DMS 273 treated with DMSO at 0.1 percent for 48 hours (cell line): ENCODE measurements at places on chromosomes 1 and 21.

- no peak for DNase-seq
Measured at GRCh38 chr1:72281144-72281543, 1.2 kb downstream of the NEGR1 start.

GRCh38 chr1:22296701-22297591, 154.0 kb upstream of the WNT4 start:
- DNase-seq, result no peak

DNA sequence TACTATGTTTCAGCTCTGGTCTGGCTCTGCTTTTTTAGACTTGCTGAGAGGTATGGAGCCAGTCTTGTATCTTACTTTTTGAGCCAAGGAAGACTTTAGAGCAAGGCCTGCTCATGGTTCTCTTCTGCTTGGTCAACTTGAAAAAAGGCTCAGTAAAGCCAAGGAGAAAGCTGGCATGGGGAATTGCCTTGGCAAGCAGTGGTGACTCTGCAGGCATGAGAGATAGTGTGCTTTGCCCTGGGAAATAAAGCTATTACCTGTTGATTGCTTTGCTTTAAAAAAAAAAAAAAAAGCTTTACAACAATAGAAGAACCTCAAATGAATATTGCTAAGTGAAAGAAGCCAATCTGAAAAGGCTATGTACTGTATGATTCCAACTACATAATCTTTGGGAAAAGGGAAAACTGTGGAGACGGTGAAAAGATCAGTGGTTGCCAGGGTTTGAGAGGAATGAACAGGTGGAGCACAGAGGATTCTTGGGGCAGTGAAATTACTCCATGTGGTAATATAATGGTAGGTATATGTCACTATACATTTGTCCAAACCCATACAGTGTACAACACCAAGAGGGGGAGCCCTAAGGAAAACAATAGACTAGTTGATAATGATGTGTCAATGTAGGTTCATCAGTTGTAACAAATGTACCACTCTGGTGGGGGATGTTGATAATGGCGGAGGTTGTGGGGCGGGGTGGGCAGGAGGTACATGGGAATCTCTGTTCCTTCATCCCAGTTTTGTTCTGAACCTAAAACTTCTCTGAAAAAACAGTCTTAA, 87.6 kb downstream of the HMCN1 start:
- no peak for DNase-seq

GRCh38 chr1:229043115-229043514, 227.8 kb upstream of the RAB4A start:
- DNase-seq, result no peak

DNA sequence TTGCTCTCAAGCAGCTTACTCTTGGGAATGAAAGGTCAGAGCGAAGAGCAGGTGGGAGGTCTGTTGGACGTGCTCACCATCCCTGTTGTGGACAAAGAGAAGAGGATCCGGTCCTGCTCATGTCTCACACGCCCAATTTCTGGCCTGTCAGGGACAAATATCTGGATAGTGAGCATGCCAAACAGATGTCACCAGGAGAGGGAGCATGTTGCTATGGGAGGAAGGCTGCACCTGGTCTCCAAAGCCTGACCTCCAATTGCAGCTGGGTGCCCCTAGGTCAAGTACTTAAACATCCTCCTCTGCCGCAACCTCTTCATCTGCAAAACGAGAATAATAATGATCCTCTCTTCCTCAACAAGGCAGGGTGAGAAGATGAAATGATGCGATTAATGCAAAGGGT, 53.4 kb downstream of the DMRTA2 start:
- DNase-seq, result no peak

- no peak for DNase-seq
Measured at GRCh38 chr1:241640867-241641622, 876 bp upstream of the CHML start.

DNA sequence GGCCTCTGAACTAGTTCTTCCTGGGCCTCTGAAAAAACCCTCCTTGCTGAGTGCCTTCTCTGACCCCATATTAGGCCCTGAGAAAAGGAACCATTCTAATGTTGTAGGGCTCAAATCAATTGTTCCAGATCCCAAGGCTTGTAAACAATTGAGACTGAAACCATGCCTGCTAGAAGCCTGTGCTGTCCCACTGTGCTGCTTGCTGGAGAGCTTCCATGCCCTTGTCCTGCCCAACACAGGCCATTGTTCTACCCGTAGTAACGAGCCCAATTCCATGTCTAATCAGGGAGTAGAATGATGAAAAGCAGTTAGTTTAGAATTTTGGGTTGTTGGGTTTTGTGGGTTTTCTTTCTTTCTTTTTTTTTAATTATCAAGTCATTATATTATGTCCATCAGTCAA, 47.4 kb downstream of the ZNF281 start:
- no peak for DNase-seq

GRCh38 chr1:29645586-29645985, 409.3 kb downstream of the PTPRU start:
- DNase-seq, result no peak

GRCh38 chr1:116741836-116742565, 12.2 kb upstream of the CD2 start:
- DNase-seq, result no peak

- DNase-seq, result peak; percentile 53
Measured at GRCh38 chr1:179166663-179167417, 62.6 kb downstream of the ABL2 start.

- DNase-seq, result no peak
Measured at GRCh38 chr1:228370439-228370940, 36.1 kb downstream of the TRIM11 start.

GRCh38 chr1:119637710-119638109, 10.4 kb downstream of the ZNF697 start:
- DNase-seq, result no peak
